ENCODE measurements at places on chromosomes 12 and 14.

DNA sequence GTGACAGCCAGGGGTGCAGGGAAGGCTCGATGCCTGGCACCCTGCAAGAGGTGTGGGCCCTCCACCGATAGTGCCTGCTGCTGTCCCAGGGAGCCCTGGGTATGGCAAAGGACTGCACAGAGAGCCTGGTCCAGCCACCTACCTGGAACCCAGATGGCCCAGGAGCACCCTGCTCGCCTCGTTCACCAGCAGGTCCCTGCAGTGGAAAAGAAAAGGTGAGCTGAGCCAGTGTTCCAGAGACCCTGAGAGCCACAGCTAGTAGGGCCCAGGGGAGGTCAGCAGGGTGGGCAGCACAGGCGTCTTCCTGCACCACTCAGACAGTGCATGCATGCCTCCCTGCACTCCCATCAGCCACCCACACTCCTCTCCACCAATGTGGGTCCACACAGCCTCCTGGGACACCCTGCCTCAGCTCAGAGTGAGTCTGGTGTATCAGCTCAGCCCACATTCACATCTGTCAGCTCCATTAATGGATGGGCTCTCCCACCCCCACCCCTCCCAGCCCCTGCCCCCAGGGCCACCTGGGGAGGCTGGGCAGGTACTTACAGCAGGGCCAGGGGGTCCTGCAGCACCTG lies 20.2 kb downstream of the TMEM106C start:
- DNase-seq: no peak

- peak; percentile 44 for DNase-seq
Observed at GRCh38 chr12:47071241-47071852, 8.1 kb upstream of the PCED1B start.

GRCh38 chr12:93221841-93222240 lies 155.9 kb upstream of the NUDT4 start:
- DNase-seq: no peak

DNA sequence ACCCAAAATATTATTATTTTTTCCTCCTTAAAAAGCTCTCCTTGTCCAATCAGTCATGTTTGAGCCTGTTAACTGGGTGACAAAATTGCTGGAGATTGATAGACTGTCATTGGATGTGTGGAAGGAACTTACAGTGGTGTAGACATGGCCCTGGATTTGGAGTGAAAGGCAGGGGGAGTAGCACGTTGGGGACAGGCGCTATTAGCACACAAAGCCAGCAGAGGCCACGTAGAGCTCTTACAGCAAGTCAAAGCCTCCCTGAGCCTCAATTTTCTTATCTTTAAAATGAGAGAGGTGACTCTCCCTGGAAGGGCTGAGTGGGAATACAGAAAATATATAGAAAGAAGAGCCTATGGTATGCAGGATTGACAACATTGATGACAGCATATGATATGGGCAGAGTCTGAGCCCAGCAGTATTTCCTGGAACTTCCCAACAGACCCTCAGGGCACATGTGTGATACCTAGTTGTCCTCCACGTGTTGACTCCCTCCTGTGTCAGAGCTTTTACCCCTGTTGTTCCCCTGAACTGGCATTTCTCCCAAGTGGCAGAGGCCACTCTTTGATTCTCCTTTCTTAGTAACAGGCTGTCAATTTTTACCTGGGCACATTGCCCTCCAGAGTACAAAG lies 504.9 kb downstream of the VRK1 start:
- no peak for DNase-seq

GRCh38 chr14:37695866-37696265 lies 100.4 kb downstream of the TTC6 start:
- DNase-seq: no peak

DNA sequence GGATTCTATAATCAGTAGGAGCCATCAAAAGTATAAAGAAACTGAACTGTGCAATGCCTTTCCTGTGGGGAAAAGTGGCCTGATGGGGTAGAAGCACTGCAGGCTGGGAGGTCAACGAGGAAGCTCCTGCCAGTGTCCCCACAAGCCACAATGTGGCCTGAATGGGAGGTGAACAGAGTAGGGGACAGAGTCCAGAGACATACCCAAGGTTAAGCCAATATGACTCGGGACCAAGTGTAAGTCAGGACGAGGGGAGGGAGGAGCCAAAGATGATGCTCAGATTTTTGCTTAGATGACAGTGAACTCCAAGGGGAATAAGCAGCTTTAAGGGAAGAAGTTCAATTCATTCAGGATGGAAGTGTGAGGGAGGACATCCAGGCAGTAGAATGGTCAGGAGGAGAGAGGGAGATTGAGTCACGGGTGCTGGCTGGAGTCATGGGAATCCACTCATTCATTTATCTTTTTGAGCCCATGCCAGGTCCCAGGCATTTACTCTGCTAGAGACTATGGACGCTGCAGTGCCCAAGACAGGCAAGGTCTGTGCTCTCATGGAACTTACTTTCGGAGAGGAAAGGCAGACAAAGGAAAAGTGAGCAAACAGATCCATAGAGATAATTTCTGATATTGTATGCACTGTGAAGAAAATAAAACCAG lies 29.1 kb downstream of the DPF3 start:
- DNase-seq: no peak

DNA sequence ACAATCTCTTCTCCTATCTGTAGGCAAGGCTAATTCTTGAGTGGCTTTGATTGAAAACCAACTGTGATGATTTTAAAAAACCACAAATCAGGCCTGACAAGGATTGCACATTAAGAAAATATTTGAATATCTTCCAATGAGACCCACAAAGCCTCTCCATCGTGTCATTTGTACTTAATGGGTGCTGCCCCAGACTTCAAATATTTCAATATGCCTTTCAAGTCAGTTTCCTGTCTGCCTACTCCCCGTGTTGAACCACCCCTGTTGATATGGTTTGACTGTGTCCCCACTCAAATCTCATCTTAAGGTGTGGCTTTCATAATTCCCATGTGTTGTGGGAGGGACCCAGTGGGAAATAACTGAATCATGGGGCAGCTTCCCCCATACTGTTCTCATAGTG lies 159.7 kb upstream of the EGLN3 start:
- DNase-seq: no peak

GRCh38 chr12:57025196-57025595 lies 8.9 kb upstream of the TAC3 start:
- no peak for DNase-seq

- no peak for DNase-seq
Observed at GRCh38 chr14:90440021-90440451, 43.2 kb downstream of the CALM1 start.

- no peak for DNase-seq
Observed at GRCh38 chr12:32698285-32698684, 19.2 kb downstream of the DNM1L start.

DNA sequence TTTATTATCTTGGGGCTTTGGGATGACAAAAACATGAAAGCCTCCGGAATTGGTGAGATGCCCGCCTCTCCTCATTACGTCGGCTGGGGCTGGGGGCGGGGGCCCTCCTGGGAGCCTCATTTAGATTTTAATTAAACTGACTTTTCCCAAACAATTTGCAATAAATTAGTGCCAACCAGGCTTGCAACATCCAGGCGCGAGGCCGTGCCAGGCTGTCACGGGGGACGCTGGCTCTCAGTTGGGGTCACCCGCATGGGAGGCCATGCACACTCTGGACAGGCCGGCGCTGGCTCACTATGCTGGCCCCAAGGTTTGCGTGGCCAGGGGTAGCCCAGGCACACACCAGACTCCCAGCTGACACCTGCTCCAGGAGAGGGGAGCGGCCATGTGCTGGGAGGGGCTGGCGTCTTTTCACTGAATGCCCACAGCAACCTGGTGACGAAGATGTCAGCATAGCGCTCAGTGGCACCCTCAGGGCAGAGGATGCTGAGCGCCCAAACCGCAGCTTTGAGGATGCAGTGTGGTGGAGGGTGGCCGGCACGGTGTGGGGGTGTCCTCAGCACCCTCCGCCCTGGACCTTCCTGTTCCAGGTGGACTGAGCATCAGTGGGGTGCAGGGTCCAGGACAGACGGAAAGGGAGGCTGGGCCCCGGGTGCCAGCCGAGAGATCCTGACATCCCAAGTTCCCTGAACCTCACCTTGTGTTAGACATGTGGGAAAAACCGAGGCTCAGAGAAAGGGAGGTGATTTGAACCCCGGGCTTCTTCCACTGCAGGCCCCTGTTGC lies 190.8 kb upstream of the C14orf180 start:
- no peak for DNase-seq

DNA sequence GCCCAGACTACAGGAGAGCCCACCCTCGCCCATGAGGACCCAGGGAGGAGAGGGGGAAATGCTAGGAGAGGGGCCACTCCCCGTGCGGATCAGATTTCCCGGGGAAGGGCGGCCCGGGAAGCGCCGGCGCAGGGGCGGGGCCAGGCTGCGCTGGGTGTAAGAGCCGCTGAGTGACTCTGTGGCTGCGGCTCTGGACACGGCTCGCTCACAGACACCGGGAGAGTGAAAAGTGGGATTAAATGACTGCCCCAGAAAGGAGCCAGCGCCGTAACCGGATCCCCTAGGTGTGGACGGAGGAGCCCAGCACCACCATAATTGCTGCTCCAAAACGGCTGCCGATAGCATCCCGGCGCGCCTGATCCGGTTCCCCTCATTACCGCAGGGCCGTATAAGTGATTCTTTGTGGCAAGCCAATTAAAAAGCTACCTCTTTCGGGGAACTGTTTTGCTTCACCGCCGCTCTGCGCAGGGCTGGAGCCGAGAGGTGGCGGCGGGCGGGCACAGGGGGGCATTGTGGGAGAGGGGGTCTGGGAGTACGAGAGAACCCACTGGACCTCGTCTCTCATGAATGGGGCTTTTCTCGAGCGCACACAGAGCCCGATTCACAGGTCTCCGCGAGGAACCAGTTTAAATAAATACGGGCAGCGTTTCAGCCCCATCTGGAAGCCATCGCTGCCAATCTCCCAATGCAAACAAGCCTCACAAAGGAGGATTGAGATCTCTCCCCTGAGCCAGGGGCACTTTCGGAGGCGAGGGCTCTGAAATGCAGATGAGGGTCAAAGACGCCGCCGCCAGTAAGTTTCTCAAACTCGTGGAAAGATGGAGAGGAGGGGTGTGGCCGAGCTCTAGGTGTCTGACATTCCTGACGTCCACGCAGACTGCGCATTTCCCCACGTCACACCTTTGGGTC lies 2.5 kb downstream of the COL2A1 start:
- DNase-seq: peak; percentile 48

DNA sequence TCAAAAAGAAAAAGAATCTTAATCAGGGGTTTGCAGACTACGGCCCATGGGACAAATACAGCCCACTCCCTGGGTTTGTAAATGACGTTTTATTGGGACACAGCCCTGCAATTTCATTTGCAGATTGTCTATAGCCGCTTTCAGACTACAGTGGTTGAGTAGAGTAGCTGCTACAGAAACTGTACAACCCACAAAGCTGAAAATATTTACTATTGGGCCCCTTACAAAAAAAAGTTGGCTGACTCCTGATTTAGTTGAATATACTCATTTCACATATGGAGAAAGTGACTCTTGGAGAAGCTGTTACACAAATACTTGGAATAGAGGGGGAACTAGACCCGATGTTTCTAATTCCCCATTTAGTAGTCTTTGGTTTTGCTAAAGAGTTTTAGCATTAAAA lies 162.5 kb upstream of the NOS1 start:
- no peak for DNase-seq
